ENCODE measurements at places on chromosomes 5 and 9. TPM values are rescaled to one million over a fixed set of nuclear protein-coding genes. Genes with fewer than 3 reads are reported as not detected.

DNA sequence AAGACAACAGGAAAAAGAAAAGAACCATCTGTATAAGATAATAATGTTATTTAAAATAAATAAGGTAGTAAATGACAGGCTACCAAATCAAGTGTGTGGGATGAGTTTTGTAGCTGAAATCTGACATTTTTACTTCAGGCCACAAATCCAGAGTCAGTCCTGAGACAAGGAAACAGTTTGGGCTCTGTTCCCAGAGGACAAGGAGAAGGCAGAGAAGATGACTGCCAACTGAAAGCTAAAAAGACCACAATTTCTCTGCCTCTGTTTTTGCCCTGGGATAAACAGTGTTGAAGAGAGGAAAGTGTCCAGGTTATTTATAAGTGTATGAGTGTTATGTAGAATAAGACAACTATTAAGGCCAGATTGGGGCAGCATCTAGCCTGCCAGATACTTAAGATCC, 180.5 kb downstream of the NFIB start:
- no peaks in the 10 kb centered on the region for H3K4me1 ChIP-seq
- H3K36me3 ChIP-seq = no peaks in the 10 kb centered on the region
- DNase-seq = no peak
- no peak overlapping the region for H3K4me3 ChIP-seq

- H3K27ac ChIP-seq = no peak overlapping the region
- no peak for DNase-seq
- H3K4me3 ChIP-seq = no peak overlapping the region
- no peaks in the 10 kb centered on the region for H3K4me1 ChIP-seq
Measured at GRCh38 chr5:21672911-21673310, 1180.2 kb downstream of the CDH12 start.

- no peaks in the 10 kb centered on the region for H3K27me3 ChIP-seq
- peak overlapping the region; percentile 29 for H3K4me3 ChIP-seq
- DNase-seq = no peak
- H3K36me3 ChIP-seq = no peaks in the 10 kb centered on the region
- no peak overlapping the region for H3K27ac ChIP-seq
Measured at GRCh38 chr9:87498811-87499360, 1.2 kb downstream of the DAPK1 start.

GRCh38 chr5:54518146-54518817, 723 bp downstream of the SNX18 start:
- no peaks in the 10 kb centered on the region for H3K27me3 ChIP-seq
- DNase-seq = peak; percentile 69
- no peaks in the 10 kb centered on the region for H3K36me3 ChIP-seq
- H3K27ac ChIP-seq = peak overlapping the region; percentile 70
- peaks cover 38% of the 10 kb centered on the region for H3K4me1 ChIP-seq

DNA sequence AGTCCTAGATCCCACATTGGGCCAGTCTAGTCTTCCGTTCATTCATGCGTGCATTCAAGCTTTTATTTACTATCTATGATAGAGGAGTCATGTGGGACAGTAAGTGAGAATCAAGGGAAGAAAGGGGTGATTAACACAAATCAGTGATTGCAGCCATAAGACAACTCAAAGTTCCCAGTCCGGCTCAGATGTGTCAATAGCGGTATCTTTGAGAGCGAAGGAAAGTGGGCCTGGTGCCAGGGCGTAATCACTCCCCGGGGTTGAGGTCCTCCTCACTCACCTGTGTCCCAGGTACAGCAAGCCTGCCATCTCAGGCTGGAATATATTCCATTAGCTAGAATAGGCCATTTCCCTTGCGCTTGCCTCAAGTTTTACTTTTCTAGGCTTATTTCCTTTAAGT, 196.3 kb downstream of the ATP10B start:
- no peaks in the 10 kb centered on the region for H3K27me3 ChIP-seq
- no peak for DNase-seq
- no peak overlapping the region for H3K4me3 ChIP-seq
- H3K36me3 ChIP-seq = no peaks in the 10 kb centered on the region
- no peaks in the 10 kb centered on the region for H3K4me1 ChIP-seq

DNA sequence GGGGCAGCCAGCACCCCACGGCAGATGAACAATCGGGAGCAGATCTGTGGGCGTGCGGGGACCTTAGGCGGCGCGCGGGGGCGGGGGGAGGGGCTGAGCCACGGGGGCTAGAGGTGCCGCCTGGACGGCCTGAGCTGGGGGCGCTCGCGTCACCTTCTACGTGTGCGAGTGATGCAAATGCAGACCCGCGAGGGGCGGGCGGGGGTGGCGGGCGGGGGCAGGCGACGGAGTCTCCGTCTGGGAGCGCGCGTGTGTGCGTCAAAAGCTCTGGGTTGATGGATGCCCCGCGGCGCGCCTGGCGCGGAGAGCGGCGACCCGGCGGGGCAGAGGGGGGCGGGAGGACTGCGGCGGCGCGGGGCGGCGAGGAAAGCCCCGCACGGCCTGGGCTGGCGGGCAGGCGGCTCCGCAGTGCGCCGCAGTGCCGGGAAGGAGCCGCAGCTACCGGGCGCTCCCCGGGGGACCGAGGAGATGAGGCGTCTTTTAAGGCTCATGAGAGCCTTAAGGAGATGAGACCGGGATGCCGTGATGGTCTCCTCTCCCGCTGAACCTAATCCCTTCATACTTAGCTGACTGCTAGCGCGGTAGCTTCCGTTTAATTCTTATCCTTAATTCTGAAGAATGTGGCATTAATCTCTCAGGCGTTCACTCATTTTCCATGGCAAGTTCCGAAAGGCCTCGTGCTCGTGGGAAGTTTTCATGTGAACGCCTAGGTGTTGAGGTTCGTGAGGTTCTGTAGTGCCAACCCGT, 1.5 kb downstream of the SV2C start:
- peaks cover 43% of the 10 kb centered on the region for H3K27me3 ChIP-seq
- no peak overlapping the region for H3K4me3 ChIP-seq
- peaks cover 32% of the 10 kb centered on the region for H3K4me1 ChIP-seq
- H3K27ac ChIP-seq = no peak overlapping the region

DNA sequence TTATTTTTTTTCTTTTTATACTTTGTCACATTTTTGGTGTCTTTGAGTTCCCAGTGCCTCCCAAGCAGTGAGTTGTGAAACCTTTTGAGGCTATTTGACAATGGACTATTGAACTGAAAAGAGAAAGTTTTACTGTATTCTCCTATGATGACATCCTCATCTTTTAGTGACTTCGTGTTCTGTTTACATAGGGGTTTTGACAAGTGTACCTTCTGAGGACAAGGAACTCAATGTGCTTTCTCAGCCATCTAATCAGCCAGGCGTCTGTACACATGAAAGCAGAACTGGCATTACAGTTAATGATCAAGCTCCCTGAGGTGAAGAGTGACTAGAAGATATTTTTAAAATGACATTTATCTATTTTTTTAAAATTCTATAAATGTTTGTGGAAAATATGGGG, 175.5 kb downstream of the ANXA1 start:
- H3K36me3 ChIP-seq = no peaks in the 10 kb centered on the region
- no peaks in the 10 kb centered on the region for H3K4me1 ChIP-seq
- H3K27me3 ChIP-seq = no peaks in the 10 kb centered on the region
- H3K27ac ChIP-seq = no peak overlapping the region
- no peak for DNase-seq

Gene PRR16
- polyA plus RNA-seq = 0.16 TPM

Gene ZBTB34
- 3.8 TPM for polyA plus RNA-seq

Gene DBH
- not detected for polyA plus RNA-seq

Data from B cell (primary cell).